ENCODE measurements at places on chromosomes 4 and X.

DNA sequence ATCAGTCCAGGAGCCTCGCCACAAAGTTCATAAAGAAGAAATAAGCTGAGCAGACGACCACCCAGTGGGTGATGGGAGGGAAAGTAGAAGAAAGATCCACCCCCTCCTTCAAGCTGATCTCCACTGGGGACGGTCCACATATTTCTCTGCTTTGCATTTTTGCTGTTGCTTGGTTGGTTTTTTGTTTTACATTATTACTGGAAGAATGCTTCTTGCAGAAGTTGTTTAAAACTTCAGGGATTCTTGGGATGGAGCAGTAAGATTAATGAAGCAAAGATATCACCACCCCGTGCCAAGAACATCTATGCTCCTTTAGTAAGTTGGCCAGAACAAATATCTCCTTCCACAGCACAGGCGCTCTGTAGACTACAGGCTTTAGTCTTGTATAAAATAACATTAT, 30.1 kb downstream of the LGI2 start:
- DNase-seq = no peak

- no peak for DNase-seq
These were observed 1.1 kb downstream of the SRPX2 start for GRCh38 chrX:100645106-100645505.

DNA sequence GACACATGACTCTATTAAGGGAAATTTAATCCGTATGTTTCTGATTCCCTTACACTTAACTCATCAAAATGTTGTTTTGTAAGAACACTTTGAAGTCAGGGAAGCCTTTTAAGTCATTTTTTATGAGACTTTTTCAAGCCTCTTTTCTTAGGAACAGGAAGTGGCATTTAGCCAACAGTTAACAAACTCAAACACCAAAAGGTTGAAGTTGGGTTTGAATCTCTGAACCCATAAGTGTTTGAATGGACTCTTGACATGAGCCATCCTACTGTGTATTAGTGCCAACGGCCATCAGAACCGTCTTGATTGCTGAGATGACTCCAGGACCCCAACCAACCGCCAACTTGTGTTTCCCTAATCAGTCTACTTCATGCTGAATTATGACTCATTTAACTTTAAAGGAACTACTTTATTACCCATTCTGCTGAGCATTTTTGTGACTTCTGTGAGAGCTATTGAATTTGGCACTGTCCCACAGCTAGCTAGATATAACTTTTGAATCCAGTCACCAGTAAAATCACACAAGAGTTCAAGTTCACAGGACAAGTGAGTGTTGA, 209.1 kb upstream of the FAT1 start:
- DNase-seq = no peak

DNA sequence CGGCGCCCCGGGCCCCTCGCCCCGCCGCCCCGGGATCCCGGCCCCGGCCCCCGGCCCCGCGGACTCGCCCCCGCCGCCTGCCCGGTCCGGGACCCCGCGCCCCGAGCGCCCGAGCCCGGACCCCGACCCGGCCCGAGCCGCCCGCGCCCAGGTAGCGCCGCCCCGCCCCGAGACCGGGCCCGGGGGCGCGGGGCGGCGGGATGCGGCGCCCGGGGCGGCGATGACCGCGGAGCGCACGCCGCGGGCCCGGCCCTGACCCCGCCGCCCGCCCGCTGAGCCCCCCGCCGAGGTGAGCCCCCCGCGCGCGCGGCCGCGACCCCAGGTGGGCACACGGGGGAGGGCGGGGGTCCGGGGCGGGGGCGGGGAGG, 224 bp downstream of the FGFRL1 start:
- no peak for DNase-seq

- DNase-seq = no peak
These were observed 919.1 kb upstream of the PCDH10 start for GRCh38 chr4:132230025-132230424.

- DNase-seq = no peak
These were observed 54.3 kb downstream of the IGFBP7 start for GRCh38 chr4:57055886-57056285.

- no peak for DNase-seq
These were observed 25.7 kb upstream of the ARHGEF9 start for GRCh38 chrX:63810746-63811145.

GRCh38 chr4:86108137-86108536, 251.7 kb downstream of the MAPK10 start:
- DNase-seq = no peak

GRCh38 chrX:22409418-22409817, 136.7 kb downstream of the CBLL2 start:
- no peak for DNase-seq

- no peak for DNase-seq
These were observed 6.5 kb upstream of the USP46 start for GRCh38 chr4:52665592-52665991.

GRCh38 chr4:53558065-53558801, 33.1 kb downstream of the LNX1 start:
- DNase-seq = no peak

GRCh38 chr4:126267689-126268088, 952.9 kb downstream of the FAT4 start:
- no peak for DNase-seq

GRCh38 chrX:145613894-145614293, 203.7 kb upstream of the SLITRK2 start:
- DNase-seq = no peak

DNA sequence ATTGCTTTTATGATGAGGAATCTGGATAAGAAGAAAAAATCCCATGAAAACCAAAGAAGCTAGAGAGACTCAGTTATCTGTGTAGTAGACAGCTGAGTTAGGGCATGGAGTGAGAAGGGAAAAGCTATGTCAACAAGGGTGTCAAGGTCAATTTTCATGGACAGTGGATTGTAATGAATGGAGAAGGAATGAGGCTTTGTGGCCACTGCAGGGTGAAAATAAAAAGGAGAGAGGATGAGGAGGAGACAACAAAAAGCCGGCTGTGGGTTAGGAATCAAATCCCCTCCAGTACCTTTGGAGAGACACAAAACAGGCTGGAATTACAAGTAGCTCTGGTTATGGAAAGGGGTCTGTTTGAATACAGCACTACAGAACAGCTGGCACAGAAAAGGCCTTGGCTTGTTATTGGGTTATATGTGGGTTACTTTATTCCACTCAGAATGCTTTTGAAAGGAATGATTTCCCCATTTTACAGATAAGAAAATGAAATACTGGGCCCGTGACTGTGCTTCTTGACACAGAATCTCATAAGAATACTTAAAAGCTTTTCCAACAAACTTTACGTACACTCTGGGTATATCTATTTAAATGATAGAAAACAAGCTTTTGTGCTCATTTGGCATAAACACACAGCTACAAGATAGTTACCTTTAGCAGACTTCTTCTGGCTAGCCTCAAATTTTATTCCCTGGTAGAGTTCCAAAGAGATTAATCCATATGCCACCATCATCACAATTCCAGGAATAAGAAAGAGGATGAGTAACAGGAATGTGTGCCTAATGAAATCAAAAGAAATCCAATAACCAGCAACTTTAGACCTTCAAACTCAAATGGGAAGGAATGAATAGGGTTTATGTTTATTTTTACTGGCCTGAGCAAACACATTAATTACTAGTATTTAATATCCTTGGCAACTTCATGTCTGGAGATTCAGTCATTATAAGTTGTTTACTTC, 7.5 kb downstream of the CCKAR start:
- no peak for DNase-seq

GRCh38 chrX:15678339-15678738, 13.7 kb upstream of the CLTRN start:
- no peak for DNase-seq

GRCh38 chr4:16505726-16506125, 279.5 kb upstream of the TAPT1 start:
- DNase-seq = no peak

DNA sequence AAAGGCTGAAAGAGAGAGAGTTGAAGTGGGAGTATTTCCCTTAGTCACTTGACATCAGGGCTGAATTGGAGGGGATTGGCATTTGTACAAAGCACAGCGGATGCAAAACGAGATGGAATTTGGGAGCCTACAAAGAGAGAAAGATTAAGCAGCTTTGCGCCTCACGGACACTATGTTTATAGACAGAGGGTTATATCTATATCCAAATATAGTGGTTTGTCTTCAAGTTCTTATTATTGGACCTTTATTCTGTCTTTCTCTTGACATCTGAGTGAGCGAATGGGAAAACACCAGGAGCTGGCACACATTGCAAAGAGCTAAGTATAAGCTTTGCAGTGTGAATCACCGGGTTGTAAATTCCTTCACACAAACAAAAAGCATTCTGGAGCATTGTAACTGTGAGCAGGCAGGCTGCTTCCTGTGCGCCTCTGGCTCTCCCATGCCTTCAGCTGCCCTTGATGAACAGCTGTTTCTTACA, 500.2 kb downstream of the STIM2 start:
- no peak for DNase-seq

- peak; percentile 10 for DNase-seq
These were observed 151.5 kb downstream of the CENPC start for GRCh38 chr4:67393699-67394281.

- no peak for DNase-seq
These were observed 35.5 kb upstream of the BMPR1B start for GRCh38 chr4:94722270-94722669.

DNA sequence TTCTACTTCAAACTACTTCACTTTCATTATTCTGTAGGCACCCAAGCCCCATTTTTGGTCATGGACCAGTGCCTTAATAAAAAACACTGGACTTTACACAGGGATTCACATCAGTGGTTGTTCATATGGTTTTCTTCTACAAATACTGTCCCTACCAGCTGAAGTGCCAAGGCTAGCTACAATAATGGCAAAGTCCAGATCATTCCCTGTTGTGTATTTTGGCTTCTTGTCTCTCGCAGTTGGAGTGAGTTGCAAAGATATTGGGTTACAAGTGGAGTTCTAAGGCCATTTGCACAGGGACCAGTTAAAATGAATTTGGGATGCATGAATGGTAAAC, 16.7 kb upstream of the ANKRD17 start:
- no peak for DNase-seq

- DNase-seq = no peak
These were observed 346.0 kb upstream of the GATB start for GRCh38 chr4:152106781-152107321.

DNA sequence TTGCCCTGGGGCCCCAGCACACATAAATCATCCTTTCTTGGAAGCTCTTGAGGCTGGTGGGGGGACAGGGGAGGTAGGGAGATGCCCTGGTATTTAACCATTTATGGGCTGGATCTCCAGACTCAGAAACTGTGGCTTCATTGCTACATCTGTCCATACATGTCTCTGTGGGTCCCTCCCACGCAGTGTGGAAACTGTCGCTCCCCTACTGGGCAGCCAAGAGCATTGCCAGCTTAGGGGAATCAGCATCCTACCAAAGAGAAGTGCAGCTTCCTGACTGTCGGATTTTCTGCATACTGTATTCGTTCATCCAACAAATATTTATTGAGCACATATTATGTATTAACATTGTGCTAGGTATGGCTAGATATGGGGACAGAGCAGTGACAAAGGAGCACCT, 3.7 kb downstream of the GRIPAP1 start:
- DNase-seq = no peak

GRCh38 chr4:951594-952468, 19.6 kb downstream of the TMEM175 start:
- no peak for DNase-seq

DNA sequence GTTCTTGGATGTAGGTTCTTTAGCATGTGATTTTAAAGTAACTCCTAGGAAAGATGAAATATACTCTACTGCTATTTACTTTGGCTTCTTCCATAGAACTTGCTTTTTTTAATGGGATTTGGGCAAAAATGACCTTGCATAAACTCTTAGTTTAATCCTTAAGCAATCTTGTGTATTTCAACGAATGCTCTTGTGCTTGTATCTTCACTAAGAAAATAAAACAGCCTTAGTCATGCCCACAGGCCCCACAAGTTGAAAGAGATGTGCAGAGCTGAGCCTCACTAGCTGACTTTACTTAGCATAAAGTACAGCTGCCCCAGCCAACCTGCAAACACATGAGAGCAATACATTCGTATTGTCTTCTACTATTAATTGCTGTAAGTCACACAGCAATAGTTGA, 1609.2 kb downstream of the STIM2 start:
- no peak for DNase-seq

DNA sequence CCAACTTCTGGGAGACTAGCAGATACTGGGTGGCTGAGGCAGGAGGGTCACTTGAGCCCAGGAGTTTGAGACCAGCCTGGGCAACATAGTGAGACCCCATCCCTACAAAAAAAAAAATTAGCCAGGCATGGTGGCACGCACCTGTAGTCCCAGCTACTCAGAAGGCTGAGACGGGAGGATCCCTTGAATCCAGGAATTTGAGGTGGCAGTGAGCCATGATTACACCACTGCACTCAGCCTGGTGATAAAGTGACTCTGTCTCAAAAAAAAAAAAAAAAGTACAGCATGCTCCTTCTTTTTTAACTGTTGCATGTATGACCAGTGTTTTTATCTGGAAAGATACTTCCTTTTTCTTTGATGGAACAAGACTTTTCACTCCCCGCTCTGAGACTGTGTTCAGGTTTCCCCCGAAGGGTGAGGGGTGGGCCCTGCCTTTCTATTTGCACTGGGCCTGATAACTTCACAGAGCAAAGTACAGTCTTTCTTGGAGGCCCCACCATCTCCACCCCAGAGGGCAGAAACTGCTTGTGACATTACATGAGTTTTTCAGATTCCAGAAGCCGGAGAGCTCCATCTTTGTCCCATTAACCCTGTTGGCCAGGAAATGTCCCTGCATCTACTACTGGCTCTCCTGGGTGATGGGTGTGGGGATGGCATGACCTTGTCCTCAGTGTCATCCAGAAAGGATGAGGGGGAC, 35.2 kb downstream of the NYX start:
- DNase-seq = no peak

- no peak for DNase-seq
These were observed 427.9 kb downstream of the SPRY1 start for GRCh38 chr4:123824524-123824923.

- no peak for DNase-seq
These were observed 231.7 kb downstream of the FBXW7 start for GRCh38 chr4:152304220-152304619.

- DNase-seq = no peak
These were observed 5.8 kb downstream of the TIFA start for GRCh38 chr4:112279882-112280315.

DNA sequence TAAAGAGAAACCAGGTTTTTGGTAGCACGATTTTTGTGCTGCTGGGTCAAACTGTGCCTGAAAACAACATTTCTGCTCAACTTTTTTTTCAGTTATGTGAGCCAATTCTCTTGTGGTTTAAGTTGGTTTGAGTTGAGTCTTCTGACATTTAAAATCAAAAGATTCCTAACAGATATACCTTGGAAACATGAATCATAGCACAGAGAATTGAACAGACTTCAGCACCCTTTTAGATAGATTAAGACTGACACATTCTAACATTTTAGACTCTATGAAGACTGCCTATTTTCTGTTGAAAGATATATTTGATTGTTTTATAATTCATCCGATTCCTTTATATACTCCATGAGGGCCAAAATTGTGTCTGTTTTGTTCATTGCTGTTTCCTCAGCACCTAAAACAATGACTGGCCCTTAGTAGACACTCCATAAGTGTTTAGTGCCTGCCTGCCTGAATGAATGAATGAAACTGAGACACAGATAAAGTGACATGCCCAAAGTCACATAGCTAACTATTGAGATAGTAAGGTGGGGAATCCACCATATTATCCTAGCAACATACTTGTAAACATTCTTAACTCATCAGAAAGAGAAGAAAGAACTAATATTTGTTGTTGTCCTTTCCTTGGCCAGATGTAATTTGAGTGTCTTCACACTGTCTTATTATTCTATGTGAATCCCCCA, 624.0 kb downstream of the MID1IP1 start:
- DNase-seq = no peak
